ENCODE measurements at places on chromosomes 4 and X.
A peak's percentile ranks its signal among the peaks of the same experiment; 100 is the strongest.

DNA sequence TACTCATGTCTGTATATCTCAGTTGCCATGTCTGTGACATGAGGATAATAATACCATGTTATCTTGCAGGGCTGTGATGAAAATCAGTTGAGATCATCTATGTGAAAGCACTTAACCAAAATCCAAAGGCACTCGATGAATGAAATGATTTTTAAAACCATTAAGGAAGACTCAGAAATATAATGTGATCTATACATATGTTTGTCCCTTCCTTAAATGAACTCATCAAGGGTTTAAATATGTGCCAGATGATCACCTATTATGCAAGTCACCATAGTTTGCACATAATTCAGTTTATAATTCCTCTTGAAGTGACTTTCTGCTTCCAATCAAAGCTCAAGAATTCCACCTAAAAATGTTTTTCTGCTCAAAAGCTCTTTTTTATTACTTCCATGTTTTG, at the start of gene FOXR2:
Gene FOXR2, plus strand, starts transcription at position 301 of the 400 bp plus-strand sequence. CDS start 312 bp downstream, outside the sequence.
- no peak for DNase-seq

- DNase-seq, result no peak
These were observed 851.9 kb upstream of the FRG1 start for GRCh38 chr4:189088780-189089179.

DNA sequence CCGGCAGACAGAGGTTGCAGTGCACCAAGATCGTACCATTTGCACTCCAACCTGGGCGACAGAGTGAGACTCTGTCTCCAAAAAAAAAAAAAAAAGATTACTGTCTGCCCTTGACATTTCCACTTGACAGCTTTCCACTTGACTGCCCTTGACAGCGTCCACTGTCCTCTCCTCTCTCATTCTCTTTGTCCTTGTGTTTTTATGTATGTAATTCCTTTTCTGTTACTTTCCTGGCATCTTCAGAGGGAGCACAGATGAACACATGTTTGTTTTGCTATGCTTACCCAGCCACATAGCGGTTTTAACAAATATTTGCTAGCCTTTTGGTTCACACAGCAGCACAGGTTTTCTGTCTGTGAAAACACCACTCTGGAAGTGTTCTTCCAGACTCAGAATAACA, 26.2 kb downstream of the SYAP1 start:
- no peak for DNase-seq

GRCh38 chr4:20297261-20297660, 45.6 kb downstream of the SLIT2 start:
- DNase-seq, result no peak

GRCh38 chrX:16892504-16893362, 22.6 kb upstream of the RBBP7 start:
- DNase-seq, result peak; percentile 54

DNA sequence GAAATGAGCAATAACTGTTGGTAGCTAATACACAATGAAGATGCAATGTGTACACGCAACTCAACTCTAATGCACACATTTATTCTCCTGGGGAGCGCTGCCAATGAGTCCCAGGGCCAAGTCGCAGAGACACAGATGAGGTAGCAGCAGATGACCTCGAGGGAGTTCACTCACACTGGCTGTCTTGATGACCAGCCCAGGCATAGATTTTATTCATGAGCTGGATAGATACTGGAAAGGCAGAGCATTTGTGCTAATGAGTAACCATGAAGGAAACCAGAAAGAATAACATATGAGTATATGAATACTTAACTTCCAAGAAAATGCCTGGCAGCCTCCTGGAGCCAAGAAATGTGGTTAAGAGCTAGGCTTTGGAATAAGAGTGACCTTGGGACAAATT, 42.3 kb downstream of the RASL11B start:
- no peak for DNase-seq

DNA sequence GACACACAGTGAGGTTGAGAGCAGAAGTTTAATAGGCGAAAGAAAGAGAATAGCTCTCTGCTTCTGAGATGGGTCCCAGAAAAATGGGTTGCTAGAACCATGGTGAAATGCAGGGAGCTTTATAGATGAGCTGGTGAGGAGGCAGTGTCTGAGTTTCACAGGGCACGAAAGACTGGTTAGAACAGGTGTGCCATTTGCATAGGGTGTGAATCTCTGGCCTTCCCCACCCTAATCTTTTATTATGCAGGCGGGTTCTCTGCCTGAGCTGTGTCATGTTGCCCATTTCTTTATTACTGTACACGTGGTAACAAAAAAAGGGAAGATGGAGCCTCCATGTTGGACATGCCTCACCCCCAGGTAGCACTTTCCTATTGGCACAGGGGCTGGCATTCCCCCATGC, 39.1 kb downstream of the FUNDC1 start:
- no peak for DNase-seq

DNA sequence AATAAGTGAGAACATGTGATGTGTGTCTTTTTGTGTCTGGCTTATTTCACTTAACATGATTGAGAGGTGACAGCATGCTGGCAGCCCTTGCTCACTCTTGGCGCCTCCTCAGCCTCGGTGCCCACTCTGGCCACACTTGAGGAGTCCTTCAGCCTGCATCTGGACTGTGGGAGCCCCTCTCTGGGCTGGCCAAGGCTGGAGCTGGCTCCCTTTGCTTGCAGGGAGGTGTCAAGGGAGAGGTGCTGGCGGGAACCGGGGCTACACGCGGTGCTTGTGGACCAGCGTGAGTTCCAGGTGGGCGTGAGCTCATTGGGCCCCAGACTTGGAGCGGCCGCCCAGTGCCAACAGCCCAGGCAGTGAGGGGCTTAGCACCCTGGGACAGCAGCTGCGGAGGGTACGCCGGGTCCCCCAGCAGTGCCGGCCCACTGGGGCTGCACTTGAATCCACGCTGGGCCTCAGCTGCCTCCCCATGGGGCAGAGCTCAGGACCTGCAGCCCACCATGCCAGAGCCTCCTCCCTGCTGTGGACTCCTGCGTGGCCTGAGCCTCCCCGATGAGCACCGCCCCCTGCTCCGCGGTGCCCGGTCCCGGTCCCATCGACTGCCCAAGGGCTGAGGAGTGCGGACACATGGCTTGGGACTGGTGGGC, 658.6 kb downstream of the GRXCR1 start:
- DNase-seq, result no peak

DNA sequence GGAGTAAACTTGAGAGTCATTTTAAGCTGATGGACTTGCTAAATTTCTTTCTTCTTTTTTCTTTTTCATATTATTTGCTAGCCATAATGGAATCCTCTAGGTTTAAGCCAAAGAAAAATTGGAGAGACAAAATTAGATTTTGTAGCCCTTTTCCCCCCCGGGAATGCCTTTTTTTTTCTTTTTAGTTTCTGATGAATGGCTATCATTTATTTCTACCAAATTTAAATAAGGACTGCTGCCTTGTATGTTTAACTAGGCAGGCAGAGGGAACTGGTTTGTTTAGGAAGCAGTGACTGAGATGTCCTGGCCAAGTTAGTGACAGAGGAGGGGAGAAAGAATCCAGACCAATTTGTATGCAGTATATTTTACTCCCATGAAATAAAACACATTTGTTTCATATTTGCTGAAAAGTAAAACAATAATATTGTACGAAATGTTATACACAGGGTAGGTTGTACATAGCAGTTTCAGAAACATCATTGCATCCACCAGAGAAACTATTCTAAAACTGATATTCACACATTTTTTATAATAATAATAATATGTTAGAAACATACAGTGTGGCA, 5.7 kb downstream of the PITX2 start:
- no peak for DNase-seq

DNA sequence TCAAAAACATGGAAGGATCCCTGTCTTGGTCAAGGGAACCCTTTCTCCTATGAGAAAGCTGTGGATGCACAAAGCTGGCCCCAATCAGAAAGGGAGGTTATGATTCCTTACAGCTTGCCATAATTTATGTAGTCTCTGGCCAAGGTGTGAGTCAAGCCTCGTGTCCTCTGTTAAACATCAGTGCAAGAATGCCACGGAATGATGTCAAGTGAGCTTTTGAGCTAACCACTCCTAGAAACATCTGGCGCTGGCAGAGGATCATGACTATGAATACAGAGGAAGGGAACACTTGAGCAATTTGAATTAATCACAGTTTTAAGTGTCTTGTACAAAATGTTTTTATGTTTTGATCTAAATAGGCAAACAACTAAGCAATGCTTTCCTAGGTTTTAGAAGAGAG, 51.5 kb upstream of the RAP2C start:
- DNase-seq, result peak; percentile 78

DNA sequence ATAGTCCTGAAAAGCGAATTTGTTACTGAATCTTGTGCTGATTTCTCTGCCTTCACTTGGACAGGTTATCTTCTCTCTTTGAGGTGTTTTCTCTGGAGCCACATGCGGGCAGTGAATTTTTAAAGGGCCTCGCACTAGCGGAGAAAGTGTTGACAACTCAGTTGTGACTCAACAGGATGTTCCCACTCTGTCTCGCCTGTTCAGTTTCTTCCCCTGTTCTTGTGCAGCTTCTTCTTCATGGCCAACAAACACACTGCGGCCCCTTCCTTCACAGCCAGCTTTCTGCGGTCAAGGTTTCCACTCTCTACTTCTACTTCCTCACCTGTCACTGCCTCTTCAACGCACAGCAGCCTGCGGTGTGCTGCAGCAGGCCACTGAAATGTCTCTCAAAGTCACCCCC, 1.1 kb upstream of the SHROOM4 start:
- no peak for DNase-seq

- no peak for DNase-seq
These were observed 14.3 kb upstream of the TSPAN5 start for GRCh38 chr4:98672583-98673287.

DNA sequence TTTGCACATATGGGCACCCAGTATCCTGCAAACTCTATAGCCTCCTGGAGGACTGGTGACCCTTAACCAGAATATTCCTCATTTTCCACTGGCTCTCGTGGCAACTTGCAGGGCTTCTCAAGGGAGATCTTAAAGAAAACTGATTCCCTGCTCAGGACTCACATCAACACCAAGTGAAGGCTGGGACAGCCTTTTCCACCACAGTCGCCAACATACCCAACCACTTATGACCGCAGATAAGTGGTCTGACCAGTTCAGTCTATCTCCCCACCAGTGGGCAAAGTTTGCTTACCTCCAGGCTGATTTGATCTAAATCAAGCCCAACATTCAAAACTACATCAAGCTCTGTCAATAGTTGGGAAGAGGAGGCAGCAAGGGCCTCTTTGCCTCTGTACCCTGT, 289.3 kb upstream of the GATB start:
- no peak for DNase-seq

DNA sequence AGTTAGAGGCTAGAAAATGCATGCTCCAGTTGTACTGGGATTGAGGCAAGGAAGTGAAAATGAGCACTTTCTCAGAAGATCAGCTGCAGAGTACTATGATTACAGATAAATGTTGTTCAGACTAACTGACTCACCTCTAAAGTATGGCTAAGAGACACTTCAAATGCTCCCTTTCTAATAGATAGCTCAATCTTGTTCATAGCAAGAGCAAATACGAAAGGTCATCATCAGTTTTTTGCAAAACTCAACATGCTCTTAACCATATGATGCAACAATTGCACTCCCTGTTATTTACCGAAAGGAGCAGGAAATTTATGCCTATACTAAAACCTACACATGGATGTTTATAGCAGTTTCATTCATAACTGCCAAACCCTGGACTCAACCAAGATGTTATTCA, 838.4 kb upstream of the INTU start:
- DNase-seq, result no peak

GRCh38 chr4:182521011-182521410, 277.8 kb downstream of the TENM3 start:
- no peak for DNase-seq

DNA sequence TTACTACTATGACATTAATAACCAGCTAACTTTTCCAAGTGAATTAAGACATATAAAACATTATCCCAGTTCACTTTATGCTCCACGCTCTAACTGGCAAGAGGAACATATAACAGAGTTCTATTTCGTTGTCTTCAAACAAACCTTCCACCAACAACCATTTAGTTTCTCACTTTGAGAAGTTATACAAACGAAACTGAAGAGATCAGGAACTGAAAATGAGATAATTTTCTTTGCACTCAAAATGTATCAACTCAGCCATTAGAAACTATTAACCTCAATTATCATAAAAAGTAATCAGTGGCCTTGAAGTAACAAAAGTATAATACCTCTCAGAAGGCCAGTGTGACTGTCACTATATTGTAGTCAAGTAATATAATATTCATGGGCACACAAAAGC, 70.1 kb downstream of the CHM start:
- DNase-seq, result no peak

GRCh38 chr4:125517831-125518230, 203.1 kb downstream of the FAT4 start:
- DNase-seq, result no peak

DNA sequence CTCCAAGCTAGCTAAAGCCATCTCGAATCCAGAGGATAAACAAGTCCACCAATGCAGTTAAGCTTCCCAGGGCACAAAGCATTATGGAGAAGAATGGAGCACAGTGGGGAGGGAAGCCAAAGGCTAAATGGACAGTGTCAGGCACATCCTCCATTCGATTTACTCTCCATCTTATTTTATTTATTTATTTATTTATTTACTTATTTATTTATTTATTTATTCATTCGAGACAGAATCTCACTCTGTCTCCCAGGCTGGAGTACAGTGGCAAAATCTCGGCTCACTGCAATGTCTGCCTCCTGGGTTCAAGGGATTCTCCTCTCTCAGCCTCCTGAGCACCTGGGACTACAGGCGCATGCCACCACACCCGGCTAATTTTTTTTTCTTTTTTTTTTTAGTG, 26.3 kb upstream of the EIF4E start:
- DNase-seq, result no peak

DNA sequence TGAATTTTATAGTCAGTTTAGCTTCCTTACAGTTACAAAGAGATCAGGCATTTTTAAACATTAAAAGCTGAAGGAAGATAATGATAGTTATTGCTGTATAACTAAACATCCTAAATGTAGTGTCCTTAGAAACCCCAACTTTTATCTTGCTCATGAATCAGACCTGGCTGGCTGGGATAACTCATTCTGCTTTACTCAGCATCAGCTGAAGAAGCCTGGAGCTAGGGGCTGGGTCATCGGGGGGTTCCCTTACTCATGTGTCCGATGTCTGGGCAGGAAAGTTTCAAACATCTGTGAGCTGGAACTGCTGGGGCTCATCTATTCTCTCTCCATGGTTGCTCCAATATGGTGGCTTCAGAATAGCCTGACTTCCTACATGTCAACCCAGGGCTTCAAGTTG, 113.9 kb downstream of the MTNR1A start:
- no peak for DNase-seq

GRCh38 chr4:152165846-152166245, 370.0 kb downstream of the FBXW7 start:
- no peak for DNase-seq

GRCh38 chrX:100379388-100379986, 30.6 kb downstream of the PCDH19 start:
- DNase-seq, result no peak

GRCh38 chrX:30215357-30215843, at the start of gene MAGEB2:
Gene MAGEB2, plus strand, starts transcription at chrX:30215563. Its CDS starts 3,018 bp downstream, at chrX:30218581.
- no peak for DNase-seq

- DNase-seq, result no peak
These were observed 87.6 kb downstream of the HHIP start for GRCh38 chr4:144733566-144733965.

DNA sequence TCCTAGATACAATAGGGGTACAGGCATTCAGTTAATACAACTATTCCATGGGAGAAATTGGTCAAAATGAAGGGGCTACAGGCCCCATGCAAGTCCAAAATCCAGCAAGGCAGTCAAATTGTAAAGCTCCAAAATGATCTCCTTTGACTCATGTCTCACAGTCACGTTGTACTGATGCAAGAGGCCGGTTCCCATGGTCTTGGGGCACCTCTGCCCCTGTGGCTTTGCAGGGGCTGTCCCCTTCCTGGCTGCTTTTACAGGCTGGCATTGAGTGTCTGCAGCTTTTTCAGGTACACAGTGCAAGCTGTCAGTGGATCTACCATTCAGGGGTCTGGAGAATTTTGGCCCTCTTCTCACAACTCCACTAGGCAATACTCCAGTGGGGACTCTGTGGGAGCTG, 12.5 kb upstream of the ASIC5 start:
- DNase-seq, result no peak

All from right hindlimb (tissue), 1 donor.